ENCODE measurements at places on chromosomes 13 and 19. TPM values are rescaled to one million over a fixed set of nuclear protein-coding genes. Genes with fewer than 3 reads are reported as not detected.

The PRR19 gene
- 0.16 TPM for total RNA-seq

GRCh38 chr19:23098988-23099387, 17.8 kb upstream of the ZNF730 start:
- no peak for DNase-seq

DNA sequence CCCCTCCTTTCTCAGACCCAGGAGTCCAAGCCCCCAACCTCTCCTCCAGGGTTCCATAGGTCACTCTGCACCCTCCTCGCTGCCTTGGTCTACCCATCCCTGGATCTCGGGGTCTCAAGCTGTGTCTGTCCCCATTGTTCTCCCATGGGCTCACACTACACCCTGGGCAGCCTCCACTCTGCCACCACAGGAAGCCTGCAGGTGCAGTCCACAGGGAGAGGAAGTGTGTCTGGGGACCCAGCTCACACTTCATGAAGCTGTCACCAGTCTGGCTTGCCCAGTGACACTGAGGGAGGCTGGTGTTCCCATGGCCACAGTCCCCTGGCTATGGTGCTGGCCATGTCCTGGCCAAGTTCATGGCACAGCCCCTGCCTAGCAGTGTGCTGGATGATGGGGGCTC, 5.3 kb downstream of the NECTIN2 start:
- no peak for DNase-seq

DNA sequence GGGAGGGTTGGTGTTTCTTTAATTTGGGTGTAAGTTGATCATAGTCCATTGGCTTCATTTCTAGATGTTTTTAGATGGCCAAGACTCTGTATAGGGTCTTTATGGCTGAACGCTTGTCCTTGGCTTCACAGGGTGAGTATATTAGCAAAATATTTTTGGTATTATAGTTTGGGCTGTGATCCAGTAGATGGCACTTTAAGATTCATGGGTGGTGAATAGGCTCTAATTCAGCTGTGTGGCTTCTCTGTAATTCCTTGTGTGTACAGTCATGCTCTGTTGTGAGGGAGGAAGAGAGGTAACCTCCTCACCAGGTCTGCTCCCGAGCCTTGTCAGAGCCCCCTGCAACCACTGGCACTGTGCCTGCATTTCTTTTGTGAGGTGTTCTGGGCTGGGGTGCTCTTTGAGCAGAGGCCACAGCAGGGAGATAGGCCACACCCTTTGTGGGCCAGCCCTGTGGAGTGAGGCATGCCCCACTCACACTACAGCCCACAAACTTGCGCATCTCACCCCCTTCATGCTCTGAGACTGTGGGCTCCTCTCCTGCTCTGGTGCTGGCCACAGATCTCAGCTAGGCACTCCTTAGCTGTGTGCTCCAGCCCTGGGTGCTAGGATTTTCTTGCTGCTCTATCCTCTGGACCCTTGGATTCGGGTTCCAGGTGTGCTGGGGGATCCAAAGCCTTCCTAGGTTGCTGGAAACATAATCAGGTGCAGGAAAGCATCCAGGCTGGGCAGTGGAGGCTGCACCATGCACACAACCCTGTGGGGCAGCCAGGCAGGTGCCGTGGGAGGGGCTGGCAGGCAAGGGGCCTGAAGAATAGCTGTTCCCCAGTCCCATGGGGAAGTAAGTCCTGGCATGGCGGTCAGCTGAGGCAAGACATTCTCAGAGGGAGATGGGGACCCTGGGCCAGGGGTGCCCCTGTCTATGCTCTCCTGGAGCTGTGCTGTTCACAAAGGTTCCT, 193.9 kb downstream of the GPC5 start:
- DNase-seq = no peak

All from CD4-positive, alpha-beta T cell (primary cell).